HAP-1 (cell line): ENCODE measurements at places on chromosomes 11 and 22.

GRCh38 chr22:39994041-39994565, 651 bp upstream of the FAM83F start:
- no peak for DNase-seq

DNA sequence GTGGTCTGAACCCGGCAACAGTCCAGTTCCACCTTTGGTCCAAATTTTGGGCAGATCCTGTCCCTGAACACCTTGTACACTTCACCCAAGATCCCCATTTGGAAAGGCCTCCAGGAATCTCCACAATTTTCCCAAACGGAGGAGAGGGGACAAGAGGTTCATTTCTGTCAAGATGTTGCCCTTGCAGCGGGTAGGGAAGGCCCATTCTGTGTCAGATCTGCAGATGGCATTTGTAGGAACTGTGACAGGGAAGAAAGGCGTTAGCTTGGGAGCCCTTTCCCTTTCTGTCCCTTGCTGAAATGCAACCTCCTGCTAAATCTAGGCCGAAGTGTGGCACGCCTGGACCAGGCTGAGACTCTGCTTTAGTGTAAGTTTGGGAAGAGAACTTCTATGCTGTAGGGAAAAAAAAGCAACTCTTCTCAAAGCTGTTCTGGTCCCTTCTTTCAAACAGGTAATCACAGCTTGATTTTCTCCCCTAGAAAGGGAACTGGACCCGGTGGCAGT, 86.0 kb downstream of the SCN3B start:
- DNase-seq, result no peak

GRCh38 chr11:88480223-88480622, 142.7 kb upstream of the CTSC start:
- no peak for DNase-seq

GRCh38 chr11:88179141-88179540, 3.9 kb upstream of the RAB38 start:
- DNase-seq, result no peak

DNA sequence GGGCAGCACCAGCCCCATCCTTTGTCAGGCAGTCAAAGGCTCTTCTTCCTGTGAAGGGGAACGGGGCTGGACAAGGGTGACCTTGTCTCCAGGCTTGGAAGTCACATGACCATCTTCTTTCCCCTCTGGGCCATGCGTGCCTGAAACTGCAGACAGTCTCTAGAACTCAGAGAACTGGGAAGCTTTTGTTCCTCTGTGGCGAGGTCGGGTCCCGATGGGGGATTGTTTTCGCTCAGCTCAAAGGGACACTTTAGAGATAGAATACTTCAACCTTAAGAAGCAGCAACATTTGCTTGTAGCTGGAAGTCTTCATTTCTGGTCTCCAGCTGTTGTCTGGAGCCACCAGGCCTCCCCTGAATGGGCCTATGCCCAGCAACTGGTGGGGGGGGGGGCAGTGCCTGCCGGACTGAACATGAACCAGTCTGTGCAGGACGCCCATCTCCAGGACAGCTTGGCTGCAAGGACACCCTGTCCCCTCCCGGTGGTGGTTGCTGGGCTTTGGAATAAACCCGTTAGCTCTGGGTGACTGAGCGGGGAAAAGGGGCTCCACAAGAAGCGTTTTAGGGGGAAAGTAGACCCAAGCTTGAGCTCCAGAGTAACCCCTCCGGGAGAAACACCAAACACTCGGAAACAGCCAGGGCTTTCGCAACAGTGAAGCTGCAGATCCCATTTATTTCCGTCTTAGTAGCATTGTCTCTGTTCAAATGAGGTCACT, 55.7 kb upstream of the EMID1 start:
- no peak for DNase-seq

- DNase-seq, result no peak
Observed at GRCh38 chr11:124938970-124939369, 3.1 kb upstream of the HEPACAM start.

DNA sequence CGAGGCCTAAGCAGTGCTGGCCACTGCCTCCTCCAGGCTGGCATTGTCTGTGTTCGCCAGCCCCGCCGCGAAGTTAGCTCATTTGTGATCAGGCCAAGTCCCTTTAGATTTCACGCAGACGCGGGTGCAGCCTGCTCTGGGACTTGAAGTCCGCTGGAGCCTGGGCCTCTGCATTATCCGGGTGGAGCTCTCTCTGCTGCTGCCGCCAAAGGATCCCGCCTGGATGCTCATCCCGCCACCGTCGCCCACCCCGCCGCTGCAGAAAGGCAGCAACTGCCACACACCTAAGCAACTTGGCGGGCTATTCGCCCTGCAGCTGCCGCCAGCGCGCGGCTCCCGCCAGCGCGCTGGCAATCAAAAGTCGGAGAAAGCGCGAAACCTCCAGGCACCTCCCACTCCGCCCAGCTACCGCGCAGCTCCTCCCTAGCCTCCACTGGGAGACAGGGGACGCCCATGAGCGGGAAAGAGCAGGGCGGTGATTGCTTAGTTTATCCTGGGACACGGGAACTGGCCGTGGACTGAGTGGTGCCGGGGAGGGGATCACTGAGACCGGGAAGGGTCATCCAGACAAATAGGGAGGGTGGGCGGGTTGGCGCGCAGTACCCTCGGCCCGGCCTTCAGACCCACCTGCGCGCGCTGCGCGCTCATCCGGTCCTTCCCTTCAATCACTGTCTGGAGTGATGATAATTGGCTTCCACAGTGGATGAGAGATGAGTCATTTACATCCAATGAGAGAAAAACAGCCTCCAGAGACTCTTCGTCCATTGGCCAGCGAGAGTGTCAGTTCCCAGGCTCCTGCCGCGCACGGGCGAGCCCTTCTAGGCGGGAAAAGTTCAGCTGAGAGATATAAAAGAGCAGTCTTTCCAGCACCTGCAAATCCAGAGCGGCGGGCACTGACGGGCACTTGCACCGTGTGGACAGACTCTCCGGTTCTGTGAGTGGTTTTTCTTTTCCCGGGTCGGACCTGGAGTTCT, at the start of gene FAM111B:
Gene FAM111B, plus strand, starts transcription at position 875 of the 974 bp plus-strand sequence. CDS start 2,389 bp downstream, outside the sequence.
- peak; percentile 94 for DNase-seq

GRCh38 chr11:75214411-75214821, 26.2 kb upstream of the TPBGL start:
- peak; percentile 93 for DNase-seq

- DNase-seq, result no peak
Observed at GRCh38 chr11:88181776-88182175, 6.5 kb upstream of the RAB38 start.

DNA sequence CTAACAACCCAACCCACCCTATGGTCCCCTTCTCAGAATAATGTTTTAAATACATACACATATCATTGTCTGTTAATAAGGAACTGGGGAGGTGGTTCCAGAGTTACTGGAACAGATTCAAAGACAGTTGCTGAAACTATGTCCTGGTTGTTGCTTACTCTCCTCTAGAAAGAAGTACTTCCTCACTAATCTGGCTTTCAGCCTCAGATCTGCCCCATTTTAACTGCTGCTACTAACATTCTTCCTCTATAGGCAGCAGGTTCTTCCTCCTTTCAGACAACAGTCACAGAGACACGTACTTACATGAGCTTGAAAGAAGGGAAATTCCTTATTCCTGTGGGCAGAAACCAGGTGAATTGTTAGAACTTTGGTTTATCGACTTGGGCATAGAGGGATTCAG, 8.1 kb upstream of the NEU3 start:
- DNase-seq, result no peak

GRCh38 chr22:46701262-46701661, 36.8 kb downstream of the CERK start:
- no peak for DNase-seq

- peak; percentile 19 for DNase-seq
Observed at GRCh38 chr22:44085743-44086270, 61.7 kb downstream of the PARVB start.

- DNase-seq, result no peak
Observed at GRCh38 chr22:22166941-22167713, 77.5 kb upstream of the VPREB1 start.

DNA sequence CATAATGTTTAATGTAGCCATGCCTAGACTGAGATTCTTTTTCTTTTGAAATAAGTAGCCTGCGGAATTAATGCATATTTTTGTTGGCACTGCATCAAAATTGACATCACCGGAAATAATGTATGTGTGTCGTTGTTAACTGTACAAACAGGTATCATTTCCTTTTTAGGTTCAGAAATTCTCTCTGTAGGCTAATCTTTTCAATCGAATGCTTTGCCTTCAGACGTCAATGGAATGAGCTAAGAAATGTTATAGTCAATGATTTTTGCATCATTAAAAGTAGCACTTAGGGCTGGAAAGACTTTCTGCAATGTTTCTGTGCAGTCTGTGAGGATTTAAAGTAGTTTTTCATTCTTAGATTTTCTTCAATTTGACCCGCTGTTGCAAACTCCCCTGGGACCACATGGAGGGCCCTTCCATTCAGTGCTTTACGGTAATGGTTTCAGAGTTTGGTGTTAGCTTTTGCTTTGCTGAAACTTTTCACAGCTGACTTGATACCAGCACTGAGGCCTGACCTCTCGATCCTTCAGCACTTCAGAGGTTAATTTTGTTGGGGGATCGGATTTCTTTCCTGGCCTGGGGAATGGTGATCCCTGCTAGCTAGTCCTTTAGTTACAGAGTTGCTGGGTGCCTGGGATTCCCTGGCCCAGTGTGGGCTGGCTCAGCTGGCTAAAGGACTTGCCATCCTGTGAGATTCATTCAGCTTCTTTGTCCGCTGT, 137.8 kb downstream of the DBX1 start:
- peak; percentile 61 for DNase-seq

DNA sequence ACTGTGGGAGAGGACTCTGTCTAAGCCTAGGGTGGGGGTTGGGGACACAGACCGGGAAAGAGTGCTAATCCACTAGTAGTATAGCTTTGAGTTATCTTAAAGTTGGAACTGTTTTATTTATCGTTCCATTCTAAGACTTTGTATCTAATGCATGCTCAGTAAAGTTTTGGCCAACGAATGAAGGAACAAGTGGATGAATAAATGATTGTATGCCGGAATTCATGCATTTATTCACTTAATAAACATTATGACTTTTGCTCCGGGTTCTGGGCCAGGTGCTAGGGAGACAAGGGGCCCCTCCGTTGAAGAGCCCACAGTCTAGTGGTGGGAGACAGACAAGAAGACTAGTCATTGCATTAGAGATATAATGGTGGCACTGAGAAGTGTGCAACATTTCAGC, 645 bp downstream of the RNF121 start:
- no peak for DNase-seq

GRCh38 chr11:117412653-117413275, 85.1 kb downstream of the CEP164 start:
- DNase-seq, result no peak

GRCh38 chr11:76798671-76799065, 15.5 kb downstream of the TSKU start:
- DNase-seq, result no peak

- DNase-seq, result no peak
Observed at GRCh38 chr11:78493413-78493975, 75.9 kb upstream of the GAB2 start.

- no peak for DNase-seq
Observed at GRCh38 chr11:67442504-67443404, 522 bp downstream of the CORO1B start.

DNA sequence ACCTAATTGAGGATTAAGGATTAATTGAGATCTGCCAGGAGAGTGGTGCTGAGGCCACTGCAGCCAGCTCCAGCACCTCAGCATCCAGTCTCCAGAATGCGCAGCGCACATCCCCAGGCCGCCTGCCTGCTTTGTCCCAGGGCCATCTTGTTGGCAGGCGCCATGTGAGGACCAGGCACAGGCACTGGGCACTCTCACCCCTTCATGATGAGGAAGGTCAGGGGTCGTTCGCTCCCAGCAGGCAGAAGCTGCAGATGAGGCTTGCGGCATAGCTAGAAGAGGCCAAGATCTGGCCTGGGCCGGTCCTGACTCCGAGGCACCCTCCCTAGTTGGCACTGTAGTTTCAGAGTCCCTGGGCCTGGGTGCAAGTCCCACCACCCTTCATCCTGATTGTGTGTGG, 6.4 kb downstream of the CABP2 start:
- no peak for DNase-seq

DNA sequence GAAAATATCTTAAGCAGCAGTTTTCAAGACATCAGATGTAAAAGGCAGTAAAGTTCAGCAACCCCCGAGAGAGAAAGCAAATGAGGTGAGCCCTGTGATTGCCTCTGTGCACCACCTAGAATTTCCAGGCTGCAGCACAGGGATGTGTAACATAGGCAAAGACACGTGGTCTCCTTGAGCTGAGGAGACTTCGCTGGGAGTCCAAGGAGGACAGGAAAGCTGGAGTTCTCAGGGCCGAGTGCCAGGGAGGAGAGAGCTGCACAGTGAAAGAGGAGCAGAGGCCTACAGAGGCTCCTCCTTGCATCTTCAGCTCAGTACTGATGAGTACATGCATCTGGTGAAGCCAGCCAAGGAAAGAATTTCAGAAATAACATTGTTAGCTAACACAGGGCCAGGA, 17.6 kb upstream of the TOLLIP start:
- DNase-seq, result no peak

DNA sequence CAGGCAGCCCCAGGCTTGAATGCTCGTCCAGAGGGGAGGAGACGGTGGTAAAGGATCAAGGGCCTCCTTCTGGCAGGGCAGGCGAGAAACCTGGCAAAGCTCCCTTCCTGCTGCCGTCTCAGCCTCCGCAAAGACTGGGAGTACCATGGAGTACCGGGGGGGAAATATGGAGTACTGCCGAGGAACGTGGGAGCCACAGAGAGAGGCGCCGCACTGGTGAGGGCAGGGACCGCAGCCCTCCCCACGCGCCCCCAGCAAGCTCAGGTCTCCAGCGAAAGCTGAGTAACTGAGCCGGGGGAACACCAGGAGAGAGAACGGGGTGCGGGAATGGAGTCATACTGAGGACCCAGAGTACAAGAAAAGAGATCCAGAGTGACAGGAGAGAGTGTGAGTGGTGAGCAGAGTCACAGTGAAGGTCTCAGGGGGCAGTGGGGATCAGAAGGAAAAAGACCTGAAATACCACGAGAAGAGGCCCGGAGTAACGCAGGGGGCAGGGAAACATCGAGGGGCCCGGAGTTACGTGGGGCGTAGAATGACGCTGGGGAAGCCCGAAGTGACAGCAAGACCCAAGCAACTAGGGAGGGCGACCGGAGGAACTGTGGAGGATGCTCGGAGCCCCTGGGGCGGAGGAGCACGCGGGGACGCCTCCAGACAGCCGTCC, 740 bp downstream of the EML3 start:
- peak; percentile 52 for DNase-seq

DNA sequence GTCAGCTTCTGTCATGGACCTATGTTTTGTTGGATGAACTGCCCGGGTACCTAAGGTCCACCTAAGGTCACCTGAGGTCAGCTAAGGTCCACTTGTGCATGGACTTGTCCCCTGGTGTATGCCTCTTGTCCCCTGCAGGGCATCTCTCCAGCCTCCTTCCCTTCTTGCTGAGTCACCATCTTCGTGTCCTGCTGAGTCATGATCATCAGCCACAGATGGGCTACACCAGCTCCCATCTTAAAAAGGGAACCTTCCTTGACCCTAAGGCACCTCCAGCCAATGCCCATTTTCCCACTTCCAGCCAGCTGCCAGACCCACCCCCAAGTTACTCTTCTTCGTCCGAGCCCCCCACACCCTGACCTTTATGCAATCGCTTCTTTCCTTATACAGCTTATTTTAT, 544.9 kb downstream of the TBC1D22A start:
- DNase-seq, result no peak

- DNase-seq, result no peak
Observed at GRCh38 chr22:45935573-45935972, 41.4 kb downstream of the WNT7B start.

- DNase-seq, result no peak
Observed at GRCh38 chr11:76150141-76150540, 56.2 kb downstream of the WNT11 start.

- peak; percentile 65 for DNase-seq
Observed at GRCh38 chr11:47186700-47187695, 764 bp upstream of the PACSIN3 start.
